Activated T-cell treated with anti-CD3 and anti-CD28 coated beads, Interleukin-2, amount 50 U/mL, for 48 hours (primary cell): ENCODE measurements at places on chromosomes 16 and 17.
A peak's percentile ranks its signal among the peaks of the same experiment; 100 is the strongest.

DNA sequence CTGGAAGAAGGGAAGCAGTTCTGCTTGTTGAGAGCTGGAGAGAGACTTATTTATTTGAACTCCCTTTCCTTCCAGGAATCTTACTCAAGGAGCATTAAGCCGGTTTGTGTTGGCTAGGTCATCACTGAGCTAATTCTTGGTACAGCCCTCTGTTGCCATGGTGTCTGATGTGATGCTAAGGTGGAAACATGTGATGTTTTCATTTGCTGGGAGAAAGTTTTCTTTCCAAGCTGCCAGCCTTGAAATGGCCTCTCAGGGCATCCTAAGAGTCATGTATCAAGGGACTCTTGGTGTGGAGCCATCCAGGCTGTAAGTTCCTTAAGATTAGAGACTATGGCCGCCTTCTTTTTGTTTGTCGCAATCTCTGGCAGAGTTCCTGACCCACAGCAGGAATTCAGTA lies 4.2 kb downstream of the PSKH1 start:
- no peak for DNase-seq

GRCh38 chr16:10040136-10041080 lies 141.8 kb downstream of the GRIN2A start:
- DNase-seq = no peak

DNA sequence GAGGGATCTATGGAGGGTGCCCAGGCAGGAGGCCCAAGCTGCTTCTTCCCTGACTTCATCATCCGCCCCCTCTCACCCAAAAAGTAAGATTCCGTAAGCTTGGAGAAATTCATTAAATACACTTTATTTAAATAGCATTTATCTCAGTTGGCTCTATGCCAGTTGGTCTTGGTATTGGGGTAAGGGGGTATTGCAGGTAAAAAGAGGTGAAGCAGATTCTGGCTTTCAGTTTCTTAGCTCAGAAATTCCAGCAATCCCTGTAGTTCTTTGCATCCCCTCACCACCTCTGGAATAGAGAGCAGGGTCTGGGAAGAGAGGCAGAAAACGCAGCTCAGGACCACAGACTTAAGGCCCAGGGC lies 750 bp upstream of the ALDOC start:
- DNase-seq = no peak

DNA sequence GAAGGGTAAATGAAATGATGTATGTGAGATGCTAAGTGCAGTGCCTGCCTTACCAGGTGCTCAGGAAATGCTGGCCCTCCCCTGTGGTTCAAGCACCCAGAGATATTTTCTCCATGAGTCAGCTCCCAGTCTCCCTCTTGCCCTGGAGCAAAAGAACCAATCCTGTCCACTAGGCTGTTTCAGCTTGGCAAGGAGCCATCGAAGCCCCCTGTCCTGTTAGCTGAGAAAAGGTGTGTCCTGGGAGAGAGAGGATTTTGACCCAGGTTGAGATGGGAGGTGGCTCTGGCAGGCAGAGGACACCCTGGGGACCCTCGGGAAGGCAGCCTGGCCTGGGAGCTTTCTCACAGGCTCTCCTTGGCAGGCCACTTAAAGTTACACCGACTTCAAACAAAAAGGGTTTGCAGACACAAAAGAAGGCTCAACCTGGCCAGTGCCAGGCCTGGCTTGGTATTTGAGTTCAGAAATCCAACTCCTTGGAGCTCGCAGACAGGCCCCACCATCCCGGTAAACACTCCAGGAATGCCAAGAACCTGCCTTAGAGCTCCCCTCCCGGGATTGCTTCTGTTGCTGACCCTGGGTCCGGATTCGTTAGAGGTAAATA lies 29.6 kb downstream of the NTN1 start:
- no peak for DNase-seq

- no peak for DNase-seq
These were observed 23.2 kb downstream of the DYNC1LI2 start for GRCh38 chr16:66728117-66728787.

DNA sequence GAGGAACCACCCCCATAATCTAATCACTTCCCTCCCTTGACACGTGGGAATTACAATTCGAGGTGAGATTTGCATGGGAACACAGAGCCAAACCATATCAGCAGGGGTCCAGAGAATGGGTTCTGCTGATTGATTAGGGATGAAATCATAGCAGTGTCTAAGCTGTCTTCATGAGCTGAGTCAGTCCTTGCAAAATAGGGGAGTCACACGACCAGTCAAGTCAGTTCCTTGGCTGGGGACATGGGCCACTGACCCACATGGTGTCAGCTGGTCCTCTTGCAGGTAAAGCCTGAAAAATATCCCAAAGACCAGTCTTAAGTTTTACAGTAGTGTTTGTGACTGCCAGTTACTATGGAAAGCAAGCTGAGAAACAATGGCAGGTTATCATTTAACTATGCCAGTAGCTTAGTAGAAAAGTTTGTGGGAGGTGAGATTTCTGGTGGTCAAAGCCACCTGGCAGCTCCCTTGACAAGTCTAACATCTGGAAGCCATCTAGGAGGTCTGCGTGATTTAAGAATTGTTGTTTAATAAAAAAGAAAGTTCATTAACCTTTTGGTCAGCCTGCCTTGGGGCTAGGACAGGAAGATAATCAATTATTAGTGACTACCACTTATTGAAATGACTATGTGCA lies 15.7 kb upstream of the ATF7IP2 start:
- no peak for DNase-seq

DNA sequence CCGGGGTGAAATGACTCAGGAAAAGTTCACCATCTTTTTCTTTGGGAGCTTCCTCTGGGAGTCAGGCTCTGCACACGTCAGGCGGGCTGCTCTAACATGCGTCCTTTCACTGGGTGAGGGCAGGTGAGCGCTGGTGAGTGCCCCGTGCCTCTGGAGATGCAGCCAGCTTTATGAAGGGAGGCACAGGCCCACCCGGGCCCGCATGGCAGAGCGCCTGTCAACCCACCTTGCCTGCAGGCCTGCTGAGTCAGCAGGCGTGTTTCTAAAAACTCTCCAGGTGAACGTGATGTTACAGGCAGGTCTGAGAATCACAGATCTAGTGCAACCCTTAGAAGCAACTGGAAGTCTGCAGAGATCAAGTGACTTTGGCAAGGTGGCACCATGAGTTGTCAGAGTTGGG lies 18.4 kb downstream of the MAP1LC3B start:
- no peak for DNase-seq

- peak; percentile 91 for DNase-seq
These were observed at the start of gene IFI35 for GRCh38 chr17:43006639-43007551. Gene IFI35, plus strand, starts transcription at chr17:43006784. Its CDS starts 164 bp downstream, at chr17:43006948.

- DNase-seq = no peak
These were observed 516.8 kb downstream of the MAF start for GRCh38 chr16:79083508-79084299.

DNA sequence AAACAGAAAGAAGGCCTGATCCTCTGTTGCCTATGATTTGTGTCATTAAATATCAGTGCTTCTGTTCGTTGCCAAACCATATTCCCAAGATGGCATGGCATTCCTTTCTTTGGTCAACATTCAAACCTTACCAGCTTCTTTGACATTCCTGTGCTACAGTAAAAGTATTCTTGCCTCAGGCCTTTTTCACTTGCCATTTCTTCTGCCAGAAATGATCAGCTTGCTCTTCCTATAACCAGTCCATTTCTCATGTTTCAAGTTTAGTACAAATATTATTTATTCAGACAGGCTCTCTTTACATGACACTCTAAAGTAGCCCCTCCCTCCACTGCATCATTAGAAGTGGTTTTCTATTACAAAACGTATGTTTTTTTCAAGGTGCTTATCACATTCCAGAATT lies 278.3 kb downstream of the KCNJ2 start:
- no peak for DNase-seq

- no peak for DNase-seq
These were observed 32.3 kb upstream of the EMP2 start for GRCh38 chr16:10612649-10613179.

DNA sequence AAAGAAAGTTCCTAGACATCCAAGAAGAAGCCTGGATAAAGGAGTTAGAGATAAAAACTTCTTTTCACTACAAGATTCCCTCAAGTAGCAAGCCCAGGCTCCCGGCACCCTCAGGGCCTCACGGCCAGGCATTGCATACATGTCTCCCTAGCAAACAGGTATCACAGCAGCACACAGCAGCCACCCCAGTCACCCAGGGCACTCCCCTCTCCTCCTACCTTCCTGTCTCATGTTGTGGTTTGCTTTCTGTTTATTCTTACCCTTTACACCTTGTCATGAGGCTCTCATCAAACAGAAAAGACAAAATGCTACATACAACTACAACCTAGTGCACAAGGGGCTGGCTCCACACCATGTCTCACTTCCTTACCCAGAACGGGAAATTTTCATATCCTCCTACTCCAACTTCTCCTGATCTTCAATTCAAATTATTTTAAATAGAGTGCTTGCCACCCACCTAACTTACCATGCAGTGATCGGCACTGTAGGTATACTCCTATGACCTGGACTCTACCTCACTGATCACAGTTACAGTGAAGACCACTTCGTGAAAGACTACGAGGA lies 42.7 kb downstream of the XPO6 start:
- peak; percentile 40 for DNase-seq

DNA sequence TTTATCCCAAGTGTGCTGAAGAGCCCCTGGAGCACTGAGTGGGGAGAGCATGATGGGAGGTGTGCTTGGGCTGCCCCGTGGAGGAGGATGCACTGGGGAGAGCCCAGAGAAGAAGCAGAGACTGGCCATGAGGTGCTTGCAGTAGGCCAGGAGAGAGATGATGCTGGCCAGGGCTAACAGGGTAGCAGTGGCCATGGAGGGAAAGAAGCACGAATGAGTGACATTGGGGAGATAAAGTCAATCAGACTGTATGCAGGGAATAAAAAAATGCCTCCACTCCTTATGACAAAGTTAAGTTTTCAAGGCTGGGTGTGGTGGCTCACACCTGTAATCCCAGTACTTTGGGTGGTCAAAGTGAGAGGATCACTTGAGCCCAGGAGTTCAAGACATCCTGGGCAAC lies 5.4 kb upstream of the TMEM220 start:
- no peak for DNase-seq

DNA sequence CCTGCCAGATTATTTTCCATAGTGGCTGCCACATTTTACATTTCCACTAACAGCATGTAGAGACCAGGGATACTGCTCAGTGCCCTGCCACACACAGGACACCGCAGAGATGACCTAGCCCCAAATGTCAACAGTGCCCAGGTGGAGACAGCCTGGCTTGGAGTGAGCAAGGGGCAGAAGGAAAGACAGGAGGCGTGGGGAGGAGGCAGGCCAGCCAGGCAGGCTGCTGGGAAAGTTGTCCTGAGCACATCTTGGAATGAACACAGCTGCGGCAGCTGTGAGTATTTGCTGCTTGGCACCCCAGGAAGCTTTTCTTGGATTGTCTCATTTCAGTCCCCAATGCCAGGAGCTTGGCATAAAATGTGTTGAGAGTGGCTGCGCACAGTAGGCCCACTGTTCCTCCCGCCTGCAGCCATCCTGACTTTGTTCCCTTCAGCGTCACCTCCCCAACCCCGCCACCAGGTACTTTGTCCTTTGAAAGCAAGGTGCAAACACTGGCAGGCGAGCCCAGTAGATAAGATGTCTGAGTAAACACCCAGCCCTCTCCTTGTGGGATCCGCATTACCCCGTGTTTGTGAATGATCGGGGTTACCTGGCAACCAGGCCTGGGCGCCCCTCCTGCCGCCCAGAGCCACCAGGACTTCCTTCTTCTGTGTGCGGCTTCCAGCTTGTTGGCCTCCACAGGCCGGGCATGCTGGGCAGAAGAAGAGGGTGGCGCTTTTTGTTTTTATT lies 114.0 kb downstream of the CMIP start:
- no peak for DNase-seq

GRCh38 chr17:75763613-75764416 lies 1.2 kb downstream of the GALK1 start:
- no peak for DNase-seq

GRCh38 chr16:12092544-12092921 lies 116.0 kb downstream of the SNX29 start:
- DNase-seq = no peak

GRCh38 chr16:78543023-78543422 lies 443.6 kb downstream of the WWOX start:
- no peak for DNase-seq

GRCh38 chr17:71632328-71632727 lies 488.5 kb upstream of the SOX9 start:
- DNase-seq = no peak

- no peak for DNase-seq
These were observed 1.5 kb downstream of the GSDMB start for GRCh38 chr17:39916918-39917317.

- DNase-seq = no peak
These were observed 26.5 kb downstream of the GJD3 start for GRCh38 chr17:40338058-40338457.

- no peak for DNase-seq
These were observed at the start of gene CLEC3A for GRCh38 chr16:78022347-78023060. Gene CLEC3A, plus strand, starts transcription at chr16:78022548. Its CDS starts 79 bp downstream, at chr16:78022627.

DNA sequence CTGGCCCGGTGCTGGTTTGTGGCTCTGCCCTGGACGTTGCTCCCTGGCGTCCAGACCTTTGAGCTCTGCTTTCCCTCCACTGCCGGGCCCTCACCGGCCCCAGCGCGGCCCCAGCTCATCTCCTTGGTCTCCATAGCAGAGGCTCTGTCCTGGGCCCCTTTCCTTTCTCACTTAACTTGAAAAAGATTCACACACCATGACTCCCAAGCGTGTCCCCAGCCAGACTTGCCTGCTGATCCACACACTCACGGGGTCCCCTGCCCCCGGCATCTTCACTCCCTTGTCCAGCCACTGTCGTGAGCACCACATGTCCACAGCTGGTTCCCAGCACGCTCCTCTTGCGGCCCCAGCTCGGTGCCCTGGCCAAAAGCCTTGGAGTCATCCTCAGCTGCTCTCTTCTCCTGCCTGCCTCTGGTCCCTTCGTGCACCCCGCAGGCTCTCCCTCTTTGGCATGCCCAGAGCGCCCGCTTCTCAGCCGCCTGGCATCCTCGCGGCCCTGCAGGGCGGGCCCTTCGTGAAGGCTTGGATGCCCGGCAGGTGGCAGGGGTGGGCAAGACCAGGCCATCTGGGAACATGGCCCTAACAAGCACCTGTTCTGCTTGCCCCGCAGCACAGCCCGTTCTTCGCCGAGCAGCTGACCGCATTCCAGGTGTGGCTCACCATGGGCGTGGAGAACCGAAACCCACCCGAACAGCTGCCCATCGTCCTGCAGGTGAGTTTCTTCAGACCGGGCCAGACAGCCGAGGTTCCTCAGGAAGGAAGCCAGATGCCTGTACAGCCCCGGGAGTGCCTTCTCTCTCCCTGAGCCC lies 145.6 kb upstream of the CHMP6 start:
- no peak for DNase-seq

DNA sequence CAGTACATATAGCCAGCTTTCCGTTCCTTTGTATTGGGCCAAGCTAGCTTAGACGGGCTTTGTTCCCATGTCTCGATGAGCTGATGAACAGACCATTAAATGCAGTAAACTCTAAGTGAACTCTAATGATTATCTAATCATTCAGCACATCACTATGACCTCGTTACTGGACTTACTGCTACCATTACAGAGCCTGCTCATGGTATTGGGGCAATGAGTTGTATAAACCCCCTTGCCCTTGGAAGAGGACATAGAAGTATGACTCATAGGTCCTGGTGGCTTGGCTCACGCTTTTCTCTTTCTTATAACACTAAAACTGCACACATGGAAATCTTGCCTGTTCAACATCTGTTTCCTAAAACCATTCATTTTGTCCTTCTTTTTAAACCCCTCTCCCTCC lies 93.6 kb upstream of the DYNLRB2 start:
- no peak for DNase-seq
